ENCODE measurements at places on chromosomes 1 and 21. TPM values are rescaled to one million over a fixed set of nuclear protein-coding genes. Genes with fewer than 3 reads are reported as not detected.

Gene FAM43B
- 0.10 TPM for total RNA-seq

DNA sequence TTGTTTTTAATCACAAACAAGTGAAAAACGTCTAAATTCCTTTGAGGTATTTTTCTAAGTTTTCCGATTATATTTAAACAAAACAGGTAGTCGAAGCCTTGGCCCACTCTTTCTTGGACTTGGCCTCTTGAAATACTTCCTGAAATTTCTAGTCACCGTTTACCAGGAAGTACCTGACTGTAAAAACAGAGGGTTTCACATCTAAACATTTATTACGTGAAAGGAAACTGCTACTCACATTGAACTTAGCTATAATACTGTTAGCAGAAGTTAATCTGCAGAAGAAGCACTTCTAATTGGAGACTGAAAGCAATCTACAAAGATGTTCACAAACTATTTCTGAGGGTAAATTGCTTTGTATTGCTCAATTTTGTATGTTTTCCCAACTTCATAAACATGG lies 526.0 kb upstream of the ADGRL4 start:
- DNase-seq = no peak

DNA sequence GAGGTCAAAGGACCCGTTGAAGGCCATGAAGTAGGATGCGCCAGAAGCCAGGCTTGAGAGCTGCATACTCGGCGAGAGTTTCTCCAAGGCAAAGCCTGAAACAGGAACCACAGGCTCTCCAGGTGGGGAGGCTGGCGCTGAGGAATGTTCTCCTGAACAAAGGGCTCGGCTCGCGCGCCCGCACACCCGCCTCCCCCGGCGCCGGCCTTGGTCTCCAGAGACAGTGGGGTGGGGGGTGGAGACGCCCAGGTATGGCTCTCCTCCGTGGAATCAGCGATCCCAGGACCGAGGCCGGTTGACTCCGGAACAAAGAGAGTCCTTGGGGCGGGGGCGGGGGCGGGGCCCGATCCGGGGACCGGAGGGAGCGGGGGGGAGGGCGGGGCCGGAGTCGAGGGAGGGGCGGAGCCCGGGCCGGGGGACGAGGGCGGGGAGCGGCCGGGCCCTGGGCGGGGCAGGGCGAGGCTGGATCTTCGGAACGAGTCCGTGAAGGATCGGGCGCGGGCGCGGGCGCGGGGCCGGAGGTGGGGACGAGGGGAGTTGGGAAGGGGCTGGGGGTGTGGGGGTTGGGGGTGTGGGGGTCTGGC lies 85.0 kb downstream of the NKAIN1 start:
- DNase-seq = no peak

Gene FALEC
- not detected for total RNA-seq

- DNase-seq = no peak
Measured at GRCh38 chr1:87969040-87969439, 640.4 kb downstream of the LMO4 start.

Gene ACTN2
- total RNA-seq = not detected

GRCh38 chr21:43375837-43376477 lies 51.0 kb downstream of the SIK1 start:
- no peak for DNase-seq

GRCh38 chr1:44571712-44572571 lies 102.3 kb downstream of the TMEM53 start:
- DNase-seq = no peak

DNA sequence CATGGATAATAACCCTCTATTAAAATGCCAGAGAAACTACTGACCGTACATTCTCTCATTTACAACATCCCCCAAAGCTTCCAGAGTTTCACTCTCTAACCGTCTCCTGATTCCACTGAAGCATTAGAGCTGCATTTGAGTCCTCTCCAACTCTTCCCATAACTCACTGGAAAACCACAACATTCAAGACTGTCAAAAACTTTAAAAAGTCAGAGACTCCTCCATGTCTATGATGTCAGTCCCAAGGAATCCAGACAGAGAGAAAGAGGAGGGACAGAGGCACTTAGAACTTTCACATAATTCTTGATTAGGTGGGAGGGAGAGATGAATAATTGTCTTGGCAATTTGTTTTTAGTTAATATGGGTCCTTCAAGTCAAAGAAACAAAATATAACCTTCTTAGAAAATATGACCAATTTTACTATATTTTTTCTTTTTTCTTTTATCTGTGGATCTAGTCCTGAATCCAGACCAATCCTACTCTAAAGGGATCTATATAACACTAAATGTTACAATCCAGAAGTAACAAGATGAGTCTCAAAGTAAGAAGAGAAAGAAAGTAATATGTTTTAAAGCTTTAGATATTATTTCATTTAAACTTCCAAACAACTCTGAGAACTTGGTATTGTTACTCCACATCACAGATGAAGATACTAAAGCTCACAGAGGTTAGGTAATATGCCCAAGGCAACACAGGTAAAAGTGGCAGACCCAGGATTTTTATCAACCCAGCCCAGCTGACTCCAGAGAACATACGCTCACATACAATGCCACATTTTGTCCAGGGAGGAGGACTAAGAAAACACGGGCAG lies 23.8 kb downstream of the OTUD7B start:
- DNase-seq = no peak

Gene CDC14A
- total RNA-seq = 8.6 TPM

GRCh38 chr1:211376807-211377470 lies 50.3 kb downstream of the TRAF5 start:
- no peak for DNase-seq

DNA sequence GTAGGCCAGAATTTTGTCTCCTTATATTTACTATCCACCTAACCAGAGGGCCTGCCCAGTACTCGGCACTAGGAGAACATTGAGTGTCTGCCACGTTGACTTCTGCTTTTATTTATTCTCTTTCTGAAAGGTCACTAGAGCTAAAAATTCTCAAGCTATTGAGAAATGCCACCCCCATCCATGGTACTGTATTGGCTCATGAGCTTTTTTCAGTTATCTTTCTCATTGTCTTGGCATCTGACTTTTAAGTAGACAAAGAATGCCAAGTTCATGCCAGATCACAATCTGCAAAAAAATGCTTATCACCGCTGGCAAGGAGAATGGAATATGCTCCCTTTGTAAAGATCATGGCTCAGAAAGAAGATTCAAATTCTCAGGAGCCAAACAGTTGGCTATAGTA lies 49.8 kb upstream of the MROH9 start:
- DNase-seq = no peak

DNA sequence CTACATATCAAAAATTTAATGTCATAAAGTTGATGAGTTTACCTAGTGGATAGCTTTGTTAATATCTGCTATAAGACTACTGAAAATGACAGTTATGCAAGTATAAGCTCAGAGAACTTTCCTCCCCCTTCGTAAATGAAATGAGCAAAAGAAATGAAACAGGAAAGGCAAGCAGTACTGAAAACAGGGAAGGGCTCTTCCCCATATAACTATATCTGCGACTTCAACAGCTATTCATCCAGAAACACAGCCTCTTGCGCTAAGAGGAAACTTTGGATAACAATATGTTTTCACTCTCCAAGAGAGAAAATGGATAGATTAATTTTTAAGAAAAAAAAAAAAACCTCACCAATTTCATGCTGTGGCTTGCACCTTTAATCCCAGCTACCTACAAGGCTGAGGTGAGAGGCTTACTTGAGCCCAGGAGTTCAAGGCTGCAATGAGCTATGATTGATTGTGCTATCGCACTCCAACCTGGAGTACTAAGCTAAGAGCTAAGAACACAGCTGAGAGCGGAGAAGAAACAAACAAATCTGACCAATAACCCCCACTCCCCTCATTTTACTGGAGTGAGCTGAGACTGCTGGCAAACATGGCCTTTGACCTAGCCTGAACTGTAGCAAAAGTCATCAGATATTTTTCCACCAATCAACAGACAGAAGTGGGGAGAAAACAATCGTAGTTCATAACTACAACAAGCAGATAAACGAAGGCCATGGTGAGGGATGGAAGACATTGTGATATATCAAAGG lies 29.0 kb downstream of the METTL18 start:
- DNase-seq = no peak

Gene BSND
- not detected for total RNA-seq

Gene LSM10
- total RNA-seq = 29.8 TPM
